ENCODE measurements at places on chromosomes 6 and 20.

DNA sequence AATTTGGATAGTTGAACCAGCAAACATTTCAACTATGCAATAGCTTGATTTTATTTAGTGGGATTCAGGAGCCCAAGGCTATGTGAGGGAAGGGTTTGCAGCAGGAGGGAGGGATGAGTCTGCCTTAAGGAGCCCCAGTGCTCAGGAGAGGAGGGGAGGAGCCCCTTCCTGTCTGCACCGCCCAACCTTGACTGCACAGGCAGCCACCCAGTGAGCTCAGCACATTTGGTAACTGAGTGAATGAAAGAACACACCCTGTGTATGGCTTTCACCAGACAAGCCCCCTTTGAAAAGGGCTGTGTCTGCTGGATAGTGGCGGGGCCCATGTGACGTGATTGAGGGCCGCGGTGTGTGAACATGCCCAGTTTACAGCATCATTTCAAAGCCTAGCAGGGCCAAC, 17.0 kb downstream of the DACT2 start:
- no peak for DNase-seq

DNA sequence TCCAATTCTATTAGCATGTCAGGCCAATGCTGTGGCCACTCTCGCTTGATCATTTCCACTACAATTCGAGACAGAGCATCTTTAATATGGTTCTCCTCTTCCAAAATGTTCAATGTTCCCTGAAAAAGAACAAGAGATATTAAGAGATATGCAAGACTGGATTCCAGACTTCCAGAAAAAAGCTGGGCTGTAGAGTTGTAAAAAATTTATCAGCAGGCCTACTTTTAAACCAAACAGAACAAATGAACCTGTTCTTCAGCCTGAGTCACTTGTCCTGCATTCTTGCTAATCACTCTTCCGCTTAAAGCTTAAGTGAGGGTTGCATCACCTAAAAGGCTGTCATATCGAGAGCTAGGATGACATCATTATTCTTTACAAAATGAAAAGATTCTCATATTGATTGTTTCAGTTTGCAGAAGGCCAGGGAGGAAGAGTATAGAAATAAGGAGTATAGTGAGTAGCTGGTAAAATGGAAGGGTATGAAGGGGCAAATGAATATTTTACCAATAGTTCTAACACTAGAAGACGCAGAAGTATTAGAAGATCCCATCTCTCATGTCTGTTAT, 4.9 kb downstream of the XPO5 start:
- no peak for DNase-seq

DNA sequence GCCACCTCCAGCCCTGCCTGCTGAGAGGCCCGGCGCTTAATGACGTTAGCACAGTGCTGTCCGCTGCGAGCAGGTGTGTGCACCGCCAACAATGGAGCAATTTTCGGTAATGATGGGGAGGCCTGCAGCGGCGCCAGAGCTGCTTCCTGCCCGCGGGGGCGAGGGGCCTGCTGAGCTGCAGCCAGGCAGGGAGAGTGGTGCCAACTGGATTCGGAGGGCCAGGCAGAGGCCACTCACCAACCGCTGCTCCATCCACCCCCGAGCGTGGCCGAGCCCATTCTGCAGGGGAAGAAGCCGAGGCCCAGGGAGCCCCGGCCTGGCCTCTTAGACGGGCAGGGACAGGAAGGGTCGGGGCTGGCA, 9.6 kb downstream of the HRH3 start:
- DNase-seq = no peak

GRCh38 chr6:118705544-118706491, 54.4 kb upstream of the CEP85L start:
- DNase-seq = peak; percentile 54

DNA sequence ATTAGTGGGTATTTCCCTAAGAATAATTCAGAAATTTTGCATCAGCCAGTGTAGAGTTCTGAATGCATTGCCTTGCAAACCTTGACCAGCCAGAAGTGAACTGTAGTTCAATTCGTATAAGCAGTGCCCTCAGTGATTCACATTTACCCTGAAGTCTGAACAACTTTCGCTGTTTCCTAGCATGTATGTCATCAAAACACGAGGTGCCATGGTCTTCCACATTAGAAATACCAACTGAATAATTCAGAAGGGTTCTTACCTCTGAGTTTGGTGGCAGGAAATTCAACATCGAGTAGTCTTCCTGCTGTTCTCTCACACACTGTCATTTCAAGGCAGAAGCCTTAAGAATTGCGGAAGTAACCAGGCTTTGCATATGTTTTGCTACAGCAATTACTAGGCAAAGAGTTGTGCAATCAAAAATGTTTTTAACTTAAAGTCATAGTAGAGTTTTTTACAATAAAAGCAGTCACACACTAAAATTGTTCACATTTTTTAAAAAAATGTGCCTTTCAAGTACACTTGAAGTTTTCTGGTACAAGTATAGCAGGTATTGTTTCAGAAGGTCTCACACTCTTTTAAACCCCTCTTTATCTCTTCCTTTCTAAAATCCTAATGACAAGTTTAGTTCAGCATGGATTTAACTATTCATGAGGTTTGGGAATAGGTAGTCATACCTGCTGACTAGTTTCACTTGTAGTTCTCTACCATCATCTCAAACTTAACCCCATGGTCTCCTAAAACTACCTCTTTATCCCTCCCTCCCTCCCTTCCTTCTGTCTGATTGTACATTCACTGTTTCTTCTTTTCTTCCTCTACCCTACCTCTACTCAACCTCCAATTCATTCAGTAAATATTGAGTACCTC, 118.3 kb downstream of the STXBP5 start:
- no peak for DNase-seq

DNA sequence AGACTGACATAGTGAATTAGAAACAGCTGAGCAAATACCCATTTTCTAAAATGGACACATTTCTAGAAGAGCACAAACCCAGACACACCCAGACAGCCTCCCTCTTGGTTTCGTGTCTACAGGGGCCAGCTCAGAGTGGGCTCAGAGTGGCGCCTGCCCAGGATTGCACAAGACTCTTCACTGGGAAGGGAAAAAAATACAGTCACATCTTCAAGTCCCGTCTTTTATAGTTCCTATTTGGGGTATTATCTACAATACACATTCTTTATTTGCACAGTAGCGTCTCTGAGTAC, 246.1 kb upstream of the AFDN start:
- DNase-seq = no peak

GRCh38 chr6:35330541-35331119, 11.7 kb upstream of the PPARD start:
- no peak for DNase-seq

DNA sequence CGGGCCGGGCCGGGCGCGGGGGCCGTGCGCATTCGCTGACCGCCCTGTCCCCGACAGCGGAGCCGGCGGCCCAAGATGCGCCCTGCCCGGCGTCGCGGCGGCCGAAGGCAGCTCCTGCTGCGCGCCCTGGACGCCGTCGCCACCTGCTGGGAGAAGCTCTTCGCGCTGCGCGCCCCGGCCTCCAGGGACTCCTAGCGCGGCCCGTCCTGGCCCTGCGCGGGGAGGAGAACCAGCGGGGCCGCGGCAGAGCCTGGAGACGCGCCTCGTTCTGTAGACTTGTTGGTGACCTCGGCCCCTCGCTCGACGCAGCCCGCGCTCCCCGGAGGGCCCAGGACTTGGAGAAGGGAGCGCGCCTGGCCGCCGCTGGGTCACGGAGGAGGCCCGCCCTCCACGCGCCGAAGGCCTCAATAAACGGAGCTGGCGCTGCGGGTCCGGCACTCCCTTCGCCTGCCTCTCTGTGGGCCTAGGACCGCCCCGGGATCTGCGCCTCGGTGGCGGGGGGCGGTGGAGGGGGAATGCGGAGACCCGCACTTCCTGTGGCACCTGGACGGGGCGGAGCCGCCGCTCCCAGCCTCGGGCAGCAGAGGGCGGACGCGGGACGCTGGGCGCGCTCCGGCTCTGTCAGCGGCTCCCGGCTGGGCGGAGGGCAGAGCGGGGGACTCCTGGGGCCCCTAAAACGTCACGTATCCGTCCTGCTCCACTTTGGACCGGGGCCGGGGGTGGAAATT, 2.7 kb downstream of the C20orf204 start:
- DNase-seq = peak; percentile 61

DNA sequence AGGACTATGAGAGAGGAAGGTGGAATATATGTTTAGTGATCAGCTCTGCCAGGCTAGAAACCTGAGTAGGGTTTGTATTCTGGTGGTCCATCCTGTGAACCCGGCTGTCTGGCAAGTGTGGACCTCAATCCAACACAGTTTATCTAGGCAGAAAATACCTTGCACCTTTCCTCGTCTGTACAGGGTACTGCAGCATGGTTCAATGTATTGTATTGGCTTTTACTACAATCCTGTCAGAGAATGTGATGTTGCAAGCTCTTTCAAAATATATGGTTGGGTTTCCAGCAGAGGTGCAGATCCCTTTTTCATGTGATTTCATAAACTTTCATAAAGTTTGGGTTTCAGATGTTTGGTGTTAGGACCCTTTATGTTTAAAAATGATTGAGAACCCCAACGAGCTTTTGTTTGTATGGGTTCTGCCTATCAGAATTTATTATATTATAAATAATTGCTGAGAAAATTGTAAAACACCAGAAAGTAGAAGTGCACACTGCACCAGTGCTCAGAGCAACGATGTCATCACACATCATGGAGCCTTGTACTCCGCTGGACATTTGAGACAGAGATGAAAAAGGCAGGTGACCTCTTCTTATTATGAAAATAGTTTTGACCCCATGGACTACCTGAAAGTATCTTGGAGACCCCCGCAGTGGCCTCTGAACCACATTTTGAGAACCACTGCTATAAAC, 106.6 kb downstream of the RTN4IP1 start:
- DNase-seq = no peak

- no peak for DNase-seq
Observed at GRCh38 chr6:147207837-147208754, 3.9 kb downstream of the STXBP5 start.

DNA sequence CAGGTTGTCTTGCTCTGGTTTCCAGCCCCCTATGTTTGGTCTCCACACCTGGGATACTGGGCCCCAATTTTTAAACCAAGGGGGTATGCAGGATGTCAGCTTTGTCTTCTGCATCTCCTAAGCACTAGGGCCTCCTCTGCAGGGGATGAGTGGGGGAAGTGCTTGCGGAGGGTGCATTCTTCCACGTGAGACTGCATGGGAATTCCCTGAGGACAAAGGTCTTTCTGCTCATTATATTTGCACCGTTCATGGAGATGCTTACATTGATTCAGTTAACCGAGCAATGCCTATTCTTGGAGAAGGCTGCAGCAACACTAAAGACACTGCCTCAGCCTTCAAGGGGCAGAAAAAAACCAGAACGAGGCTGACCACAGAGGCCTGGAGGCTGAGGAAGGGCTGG, 45.4 kb downstream of the RAB44 start:
- DNase-seq = no peak

GRCh38 chr6:14125346-14125745, 7.8 kb downstream of the CD83 start:
- DNase-seq = no peak

- no peak for DNase-seq
Observed at GRCh38 chr20:34072076-34072475, 40.0 kb downstream of the EIF2S2 start.

DNA sequence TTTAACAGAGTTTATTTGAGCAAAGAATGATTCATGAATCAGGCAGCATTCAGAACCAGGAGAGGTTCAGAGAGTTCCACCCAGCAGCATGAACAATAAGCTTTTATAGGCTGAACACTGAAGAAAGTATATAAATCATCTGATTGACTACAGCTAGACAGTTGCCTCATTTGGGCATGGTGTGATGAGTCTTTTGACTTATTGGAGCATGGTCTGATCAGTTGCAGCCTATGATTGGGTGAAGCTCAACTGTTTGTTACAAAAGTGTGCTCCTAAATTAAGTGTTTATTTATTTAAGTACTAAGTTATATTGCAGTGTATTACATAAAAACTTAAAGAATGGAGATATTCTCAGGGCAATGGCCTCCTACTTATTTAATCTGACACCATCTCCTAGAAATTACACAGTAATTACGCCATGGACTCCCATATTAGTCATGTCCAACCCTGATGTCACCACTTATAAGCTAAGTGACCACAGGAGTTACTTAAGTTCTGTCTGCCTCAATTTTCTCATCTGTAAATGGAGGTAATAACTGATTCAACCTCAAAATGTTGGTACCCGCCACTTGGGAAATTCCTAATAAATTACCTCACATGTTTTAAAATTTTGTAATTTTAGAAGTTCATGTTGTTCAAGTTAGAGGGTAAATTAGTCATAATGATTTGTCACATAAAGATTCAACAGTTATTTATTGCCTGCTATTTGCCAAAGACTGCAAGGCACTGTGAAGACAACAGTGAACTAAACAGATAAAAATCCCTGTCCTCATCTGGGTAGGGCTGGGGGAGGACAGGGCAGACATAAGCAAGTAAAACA, 15.2 kb upstream of the ROS1 start:
- no peak for DNase-seq

GRCh38 chr6:149754548-149754947, 5.0 kb downstream of the PCMT1 start:
- DNase-seq = no peak

- no peak for DNase-seq
Observed at GRCh38 chr20:34922654-34923381, 32.8 kb downstream of the GSS start.

DNA sequence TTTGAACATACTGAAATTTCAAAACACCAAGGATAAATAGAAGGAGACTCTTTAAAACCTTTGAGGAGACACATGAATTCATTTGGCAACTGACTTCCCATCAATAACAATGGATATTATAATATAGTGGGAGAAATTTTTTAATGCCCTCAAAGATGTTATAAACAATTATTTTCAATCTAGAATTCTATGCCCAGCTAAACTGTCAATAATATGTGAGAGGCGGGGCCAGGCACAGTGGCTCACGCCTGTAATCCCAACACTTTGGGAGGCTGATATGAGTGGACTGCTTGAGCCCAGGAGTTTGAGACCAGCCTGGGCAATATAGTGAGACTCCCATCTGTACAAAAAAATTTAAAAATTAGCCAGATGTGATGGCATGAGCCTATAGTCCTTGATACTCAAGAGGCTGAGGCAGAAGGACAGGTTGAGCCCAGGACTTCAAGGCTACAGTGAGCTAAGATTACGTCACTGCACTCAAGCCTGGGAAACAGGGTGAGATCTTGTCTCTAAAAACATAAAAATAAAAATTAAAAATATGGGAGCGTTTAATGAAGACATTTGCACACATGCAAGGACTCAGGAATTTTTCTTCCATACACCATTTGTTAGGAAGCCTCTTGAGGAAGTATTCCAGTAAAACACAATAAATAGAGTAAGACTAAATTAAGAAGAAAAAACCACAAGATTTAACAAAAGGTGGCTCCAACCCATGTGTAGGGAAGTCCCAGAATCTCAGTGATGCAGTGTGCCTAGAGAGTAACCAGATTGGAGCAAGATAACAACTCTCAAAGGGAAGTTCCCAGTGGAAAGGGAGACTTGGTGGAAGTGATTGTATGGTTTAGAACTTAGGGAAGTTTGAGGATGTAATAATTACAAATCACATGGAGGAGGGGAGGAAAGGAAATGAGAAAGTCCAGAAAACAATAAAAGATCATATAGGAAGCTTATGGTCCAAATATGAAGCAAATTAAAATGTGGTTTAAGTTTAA, 26.3 kb upstream of the ETV7 start:
- no peak for DNase-seq

All from T-helper 1 cell (primary cell).